ENCODE measurements at places on chromosomes 3 and 15. TPM values are rescaled to one million over a fixed set of nuclear protein-coding genes. Genes with fewer than 3 reads are reported as not detected.

CRYGS gene
- 0.62 TPM for total RNA-seq

SUMF1 gene
- total RNA-seq, result 55.4 TPM

MESP2 gene
- total RNA-seq, result not detected

GOLGA8S gene
- total RNA-seq, result 0.21 TPM

SLC22A13 gene
- total RNA-seq, result 0.51 TPM

NMNAT3 gene
- 7.5 TPM for total RNA-seq

SEC61A1 gene
- 122 TPM for total RNA-seq

RHO gene
- total RNA-seq, result not detected

FMN1 gene
- 5.3 TPM for total RNA-seq

PAK2 gene
- total RNA-seq, result 50.9 TPM

DNASE1L3 gene
- not detected for total RNA-seq

CAMP gene
- total RNA-seq, result not detected

ZPLD1 gene
- not detected for total RNA-seq

ITIH4 gene
- total RNA-seq, result 10.1 TPM

AADAC gene
- total RNA-seq, result 5.1 TPM

MFAP1 gene
- total RNA-seq, result 24.3 TPM

TTLL13 gene
- not detected for total RNA-seq

COL6A6 gene
- total RNA-seq, result 61.2 TPM

WDR49 gene
- total RNA-seq, result 2.2 TPM

UPK1B gene
- 9.4 TPM for total RNA-seq

HYPK gene
- 2.6 TPM for total RNA-seq

SPTBN5 gene
- total RNA-seq, result 2.2 TPM

LRRIQ4 gene
- not detected for total RNA-seq

SCN11A gene
- 2.3 TPM for total RNA-seq

SOX14 gene
- total RNA-seq, result not detected

IGSF11 gene
- total RNA-seq, result 4.0 TPM

LRRC3B gene
- 6.3 TPM for total RNA-seq

FAM43A gene
- 19.9 TPM for total RNA-seq

SUCNR1 gene
- 0.10 TPM for total RNA-seq

PCOLCE2 gene
- total RNA-seq, result 0.62 TPM

MOBP gene
- total RNA-seq, result not detected

TM6SF1 gene
- 6.3 TPM for total RNA-seq

GOLGA8T gene
- not detected for total RNA-seq

C2CD4B gene
- 20.2 TPM for total RNA-seq

GABRR3 gene
- not detected for total RNA-seq

NANOGP8 gene
- total RNA-seq, result not detected

LARP6 gene
- 8.9 TPM for total RNA-seq

C3orf80 gene
- total RNA-seq, result not detected

ROPN1 gene
- total RNA-seq, result not detected

POLR2H gene
- 81.0 TPM for total RNA-seq

TJP1 gene
- total RNA-seq, result 76.2 TPM

GOLGA6B gene
- total RNA-seq, result 0.21 TPM

SPATA16 gene
- not detected for total RNA-seq
